Activated T-cell treated with anti-CD3 and anti-CD28 coated beads for 48 hours (primary cell): ENCODE measurements at places on chromosomes 6 and 20.

DNA sequence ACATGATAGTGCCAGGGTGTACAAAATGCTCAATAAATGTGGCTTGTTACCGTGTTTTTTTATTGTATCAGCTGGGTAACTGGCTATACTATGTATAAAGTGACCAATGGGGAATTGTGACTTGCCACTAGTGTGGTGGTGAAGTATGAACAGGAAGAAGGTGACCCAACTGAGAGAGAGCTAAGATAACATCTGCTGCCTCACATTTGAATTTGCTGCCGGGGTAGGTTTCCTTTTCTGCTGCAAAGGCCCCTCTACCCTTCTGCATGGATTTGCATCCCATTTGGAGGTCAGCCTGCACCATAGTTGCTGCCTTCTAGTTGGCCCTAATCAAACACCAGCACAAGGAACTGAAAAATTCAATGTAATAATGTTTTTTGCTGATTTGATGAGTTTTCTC is 24.1 kb downstream of the IL17A start:
- DNase-seq = no peak

- no peak for DNase-seq
Measured at GRCh38 chr20:10225439-10226060, 6.9 kb downstream of the SNAP25 start.

DNA sequence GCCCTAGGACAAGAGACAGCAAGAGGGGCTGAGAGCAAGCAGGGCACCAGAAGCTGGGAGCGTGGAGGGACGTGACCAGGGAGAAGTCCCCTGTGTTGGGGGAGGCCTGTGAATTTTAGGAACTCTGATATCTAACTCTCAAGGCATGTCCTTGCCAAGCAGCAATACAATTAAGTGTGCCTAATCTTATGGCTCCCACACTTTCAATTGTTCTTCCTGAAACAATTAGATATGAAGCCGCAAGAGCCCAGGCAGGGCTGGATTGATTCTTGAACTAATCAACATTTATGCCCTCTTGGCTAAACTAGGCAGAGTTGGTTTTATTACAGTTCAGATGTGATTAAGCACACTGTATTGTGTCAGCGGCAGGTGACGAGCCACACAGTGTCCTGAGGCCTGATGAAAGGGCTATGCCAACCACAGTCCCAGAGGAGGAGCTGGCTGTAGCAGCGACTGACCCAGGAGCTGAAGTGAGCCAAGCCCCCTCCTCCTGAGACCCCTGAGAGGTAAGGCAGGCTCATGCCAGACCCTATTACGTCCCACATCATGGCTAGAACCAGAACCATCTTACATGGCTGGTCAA is 4.2 kb upstream of the MAVS start:
- DNase-seq = no peak

DNA sequence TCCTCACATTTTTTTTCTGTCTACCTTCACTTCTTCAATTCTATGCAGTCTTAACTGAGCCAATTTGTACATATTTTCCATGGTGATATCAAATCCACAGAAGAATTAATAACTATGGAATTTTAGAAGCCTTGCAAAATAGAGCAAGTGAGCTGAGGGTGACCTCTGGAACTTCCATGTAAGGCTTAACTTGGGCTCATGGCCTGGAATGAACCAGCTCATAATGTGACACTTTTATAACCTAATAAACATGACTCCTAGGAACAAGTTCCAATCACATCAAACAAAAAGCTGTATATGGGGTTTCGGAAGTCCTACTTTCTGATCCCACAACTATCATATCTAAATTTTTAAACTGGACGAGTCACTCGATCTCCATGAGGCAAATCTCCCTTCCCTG is 232.4 kb downstream of the FOXA2 start:
- no peak for DNase-seq
